ENCODE measurements at places on chromosomes 2 and 18.

DNA sequence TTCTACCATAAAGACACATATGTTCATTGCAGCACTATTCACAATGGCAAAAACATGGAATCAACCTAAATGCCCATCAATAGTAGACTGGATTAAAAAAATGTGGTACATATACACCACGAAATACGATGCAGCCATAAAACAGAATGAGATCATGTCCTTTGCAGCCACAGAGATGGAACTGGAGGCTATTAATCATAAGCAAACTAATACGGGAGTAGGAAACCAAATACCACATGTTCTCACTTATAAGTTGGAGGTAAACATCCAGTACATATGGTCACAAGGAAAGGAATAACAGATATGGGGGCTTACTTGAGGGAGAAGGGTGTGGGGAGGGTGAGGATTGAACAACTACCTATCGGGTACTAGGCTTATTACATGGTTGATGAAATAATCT lies 7.7 kb downstream of the HMSD start:
- no peak for DNase-seq

DNA sequence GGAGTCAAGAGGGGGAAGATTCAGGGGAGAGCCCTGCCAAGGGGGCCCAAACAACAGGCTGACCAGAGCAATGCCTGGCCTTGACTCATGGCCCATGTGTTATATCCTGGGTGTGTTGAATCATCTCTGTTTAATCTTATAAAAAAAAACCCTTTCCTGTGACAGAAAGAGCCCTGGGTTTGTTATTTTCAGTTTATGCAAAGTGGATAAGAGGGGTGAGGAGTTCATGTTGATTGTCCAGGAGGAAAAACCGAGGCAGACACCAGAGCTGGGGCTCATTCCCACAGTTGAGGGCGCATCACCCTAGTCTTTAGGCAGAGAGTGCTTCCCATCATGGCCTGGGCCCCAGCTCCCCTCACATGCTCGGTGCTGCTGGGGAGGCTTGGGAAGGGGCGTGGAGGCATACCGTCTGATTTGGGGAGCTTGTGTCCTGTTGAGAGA lies 30.9 kb upstream of the IL37 start:
- no peak for DNase-seq

DNA sequence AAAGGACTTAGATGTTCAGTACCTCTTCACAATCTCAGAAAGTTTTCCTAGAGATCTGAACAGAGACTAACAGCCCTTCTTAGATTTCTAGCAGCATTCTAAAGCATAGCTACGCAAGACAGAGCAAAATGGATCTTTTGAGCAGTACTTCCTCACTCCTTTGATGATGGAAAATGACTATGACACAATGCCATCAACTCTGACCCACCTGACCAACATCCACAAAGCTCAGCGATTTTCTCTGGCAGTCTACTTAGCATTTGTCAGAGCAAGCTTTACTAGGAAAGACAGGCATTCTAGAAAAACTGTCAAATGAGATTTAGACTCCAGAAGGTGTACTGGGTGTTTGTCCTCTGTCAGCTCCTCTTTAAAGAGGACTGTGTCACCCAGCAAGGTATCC lies 180.9 kb upstream of the ACVR2A start:
- no peak for DNase-seq

DNA sequence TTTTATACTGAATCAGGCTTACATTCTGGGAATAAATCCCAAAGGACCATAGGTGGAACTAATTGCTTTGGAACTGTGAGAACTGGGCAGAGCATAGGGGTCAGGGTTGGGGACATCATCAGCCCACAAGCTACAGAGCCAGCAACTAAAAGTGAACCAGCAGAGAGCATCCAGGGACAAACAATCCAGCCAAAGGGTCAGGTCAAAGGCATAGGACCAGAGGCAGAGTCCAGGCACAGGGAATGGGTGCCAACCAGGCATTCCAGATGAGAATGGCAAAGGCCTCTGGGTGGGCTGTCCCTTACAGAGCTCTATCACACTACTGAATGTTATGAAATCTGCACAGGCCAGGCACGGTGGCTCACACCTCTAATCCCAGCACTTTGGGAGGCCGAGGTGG lies 12.3 kb upstream of the DNER start:
- DNase-seq, result no peak

DNA sequence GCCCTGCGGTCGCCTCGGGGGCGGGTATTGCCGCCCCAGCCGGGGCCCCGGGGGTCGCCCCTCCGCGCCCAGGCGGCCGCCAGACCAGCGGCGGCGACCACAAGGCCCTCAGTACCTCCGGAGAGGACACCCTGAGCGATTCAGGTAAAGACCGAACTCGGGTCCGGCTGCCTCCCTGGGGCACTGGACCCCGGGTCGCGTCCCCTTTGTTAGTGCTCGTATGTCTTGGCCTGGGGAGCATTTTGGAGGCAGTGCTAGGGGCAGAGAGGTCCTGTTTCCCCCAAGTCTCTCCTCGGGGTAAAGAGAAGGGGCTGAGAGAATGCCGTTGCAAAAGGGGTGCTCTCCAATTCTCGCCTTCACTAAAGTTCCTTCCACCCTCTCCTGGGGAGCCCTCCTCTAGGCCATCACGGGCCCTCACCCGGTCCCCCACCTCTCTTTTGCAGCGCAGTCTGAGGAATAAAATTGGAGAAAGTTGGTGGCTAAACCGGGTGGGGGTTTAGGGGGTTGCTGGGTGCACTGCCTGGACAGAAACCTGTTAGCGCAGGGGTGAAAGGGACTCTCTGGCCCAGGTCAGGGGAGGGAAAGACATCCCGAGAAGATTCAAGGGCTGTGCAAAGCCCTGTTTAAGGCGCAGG lies 2.5 kb downstream of the MYCN start:
- DNase-seq, result no peak

GRCh38 chr2:238688193-238689153 lies 159.4 kb upstream of the TWIST2 start:
- no peak for DNase-seq

- DNase-seq, result no peak
Measured at GRCh38 chr2:153232464-153232863, 246.1 kb downstream of the RPRM start.

DNA sequence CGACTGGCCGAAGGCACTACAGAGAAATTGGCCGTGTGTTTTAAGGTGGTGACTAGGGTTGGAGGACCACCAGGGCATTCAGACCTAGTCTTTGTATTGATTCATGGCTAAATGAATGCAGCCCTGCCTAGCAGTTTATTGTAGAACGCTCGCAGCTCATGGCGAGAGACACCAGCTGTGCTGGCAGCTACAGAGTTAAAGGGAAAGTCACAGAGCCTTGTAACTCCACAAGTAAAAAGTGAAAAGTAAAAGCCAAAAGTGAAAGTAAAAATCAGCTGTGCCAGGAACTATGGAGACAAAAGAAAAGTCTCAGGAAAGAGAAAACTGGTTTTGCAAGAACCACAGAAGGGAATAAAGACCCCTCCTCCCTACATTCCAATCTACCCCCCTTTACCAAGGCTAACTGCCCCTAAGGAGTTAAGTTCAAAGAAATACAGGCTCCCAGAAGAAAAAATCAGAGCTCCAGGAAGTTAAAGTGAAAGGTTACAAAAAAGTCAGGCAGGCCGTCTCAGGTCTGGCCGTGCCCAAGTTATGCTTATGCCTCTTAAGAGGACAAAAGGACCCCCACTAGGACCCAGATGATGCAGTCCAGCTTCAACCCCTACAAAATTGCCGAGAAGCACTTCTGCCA lies 46.4 kb upstream of the SELENOI start:
- DNase-seq, result no peak

GRCh38 chr2:10507106-10507505 lies 59.0 kb upstream of the ODC1 start:
- DNase-seq, result no peak

DNA sequence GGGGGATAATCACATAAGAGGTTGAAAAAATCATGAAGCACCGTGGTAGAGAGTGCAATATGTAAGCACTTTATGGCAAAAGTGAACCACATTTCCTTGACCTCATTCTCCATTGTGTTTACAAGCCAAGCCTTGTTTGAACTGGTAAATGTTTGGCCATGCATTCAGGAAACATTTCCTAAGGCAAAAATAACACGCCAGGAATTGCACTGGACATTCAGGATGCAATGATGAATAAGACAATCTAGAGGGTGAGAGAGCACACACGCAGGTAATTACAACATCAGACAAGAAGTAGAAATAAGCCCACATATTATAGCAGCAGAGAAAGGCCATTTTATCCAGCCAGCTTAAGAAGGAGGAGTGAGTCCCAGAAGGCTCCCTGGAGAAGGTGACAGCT lies 218.0 kb upstream of the OSR1 start:
- no peak for DNase-seq

- DNase-seq, result no peak
Measured at GRCh38 chr2:134685967-134686366, 32.8 kb downstream of the TMEM163 start.

- no peak for DNase-seq
Measured at GRCh38 chr2:43341959-43342757, 115.8 kb upstream of the ZFP36L2 start.

GRCh38 chr2:233498126-233498525 lies 68.5 kb downstream of the USP40 start:
- no peak for DNase-seq

DNA sequence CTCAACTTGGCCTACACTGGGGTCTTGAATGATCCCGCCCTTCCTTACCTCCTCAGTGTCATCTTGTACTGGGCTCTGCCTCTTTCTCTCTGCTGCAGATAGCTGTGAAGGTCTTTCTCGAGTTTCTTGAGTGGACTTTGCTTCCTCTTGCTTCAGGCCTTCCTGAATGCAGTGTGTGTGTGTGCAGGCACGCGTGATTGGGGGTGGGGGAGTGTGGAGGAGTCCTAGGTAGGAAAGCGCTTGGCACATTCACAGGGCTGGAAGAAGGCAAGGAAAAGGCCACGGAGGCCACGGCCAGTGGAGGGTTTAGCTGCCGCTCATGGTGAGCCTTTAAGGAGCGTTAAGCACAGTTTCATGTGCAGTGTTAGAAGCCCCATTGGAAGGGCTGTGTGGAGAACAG lies 5.5 kb downstream of the RALB start:
- no peak for DNase-seq

DNA sequence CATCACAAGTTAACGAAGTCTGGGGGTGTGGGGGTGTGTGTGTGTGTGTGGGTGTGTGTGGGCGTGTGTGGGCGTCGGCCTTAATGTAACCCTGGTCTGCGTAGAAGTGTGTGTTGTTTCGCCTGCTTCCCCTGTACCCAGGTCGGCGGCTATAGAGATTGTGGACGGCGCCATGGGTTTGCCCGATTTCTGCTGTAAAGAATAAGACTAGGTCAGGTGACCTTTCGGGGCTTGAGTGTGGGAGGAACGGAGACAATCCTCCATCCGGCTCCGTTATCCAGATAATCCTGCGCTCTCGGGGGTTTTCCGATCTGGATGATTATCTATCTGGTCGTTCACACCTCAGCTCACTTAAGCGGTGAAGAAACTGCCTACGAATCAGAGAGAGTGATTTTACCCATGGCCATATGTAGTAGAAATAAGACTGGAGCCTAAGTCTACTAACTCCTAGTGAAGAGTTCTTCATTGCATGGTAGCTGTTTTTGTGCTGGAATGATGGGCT lies 543 bp downstream of the HADHB start:
- DNase-seq, result no peak

DNA sequence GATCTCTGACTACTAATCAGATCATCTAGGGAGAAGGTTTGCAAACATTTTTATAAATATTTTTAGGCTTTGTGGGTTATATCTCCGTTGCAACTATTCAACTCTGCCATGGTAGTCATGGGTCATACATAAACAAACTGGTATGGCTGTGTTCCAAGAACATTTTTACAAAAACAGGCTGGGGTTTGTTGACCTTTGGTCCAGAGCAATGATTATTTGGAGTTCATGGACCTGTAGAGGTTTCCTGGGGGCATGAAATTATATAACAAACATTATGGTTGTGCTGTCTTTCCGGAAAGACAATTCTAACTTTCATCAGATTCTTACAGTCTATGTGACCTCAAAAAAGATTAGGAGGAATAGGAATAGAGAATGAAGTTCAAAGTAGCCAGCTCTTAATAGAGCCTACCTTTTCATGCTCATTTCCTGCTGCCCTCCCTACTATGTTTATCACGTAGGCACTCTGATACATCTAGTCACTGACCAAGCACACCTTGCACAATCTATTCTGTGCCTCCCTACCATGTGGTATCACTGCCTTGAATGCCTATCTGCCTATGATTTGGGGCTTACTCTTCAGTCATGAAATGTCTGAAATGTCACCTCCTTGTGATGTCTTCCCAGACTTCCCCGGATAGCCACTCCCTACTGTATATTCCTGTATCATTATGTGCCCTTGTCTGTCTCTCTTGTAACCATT lies 102.4 kb upstream of the SCN1A start:
- DNase-seq, result no peak

GRCh38 chr2:20217041-20217970 lies 7.6 kb downstream of the SDC1 start:
- DNase-seq, result no peak

- DNase-seq, result peak; percentile 33
Measured at GRCh38 chr2:231932985-231933915, 7.1 kb upstream of the NPPC start.

- DNase-seq, result no peak
Measured at GRCh38 chr2:158953454-158953853, 15.0 kb upstream of the TANC1 start.

DNA sequence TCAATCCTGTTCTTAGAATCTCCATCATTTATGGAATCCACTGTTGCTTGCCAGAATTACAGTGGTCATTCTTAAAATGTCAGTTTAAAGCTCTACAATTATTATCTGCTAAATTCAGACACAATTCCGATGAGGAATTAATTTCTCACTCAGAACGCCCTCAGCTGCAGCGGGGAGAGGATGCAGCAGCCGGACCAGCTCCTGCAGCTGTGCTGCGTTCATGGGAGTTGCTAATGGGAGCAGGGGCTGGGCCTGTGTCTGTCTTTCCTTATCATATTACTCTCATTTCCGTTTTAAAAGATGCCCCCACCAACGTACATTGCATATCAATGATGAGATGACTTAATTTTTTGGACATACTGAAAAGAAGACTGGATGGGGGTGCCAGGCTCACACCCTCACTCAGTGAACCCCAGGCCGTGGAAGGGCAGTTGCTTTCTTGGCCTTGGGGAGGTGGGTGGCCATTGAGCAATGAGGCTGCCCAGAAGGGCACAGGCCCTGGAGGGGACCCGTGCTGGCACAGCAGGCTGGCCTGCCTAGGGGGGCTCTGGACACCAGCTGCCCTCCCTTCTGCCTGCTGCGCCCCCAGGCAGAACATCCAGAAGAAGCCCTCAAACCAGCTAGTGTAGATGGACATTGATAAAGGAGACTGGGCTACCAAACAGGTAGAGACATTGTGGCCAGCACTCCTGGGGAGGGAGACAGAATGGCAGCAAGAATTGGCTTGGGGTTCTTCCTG lies 503.6 kb upstream of the MYT1L start:
- no peak for DNase-seq

- no peak for DNase-seq
Measured at GRCh38 chr18:74567822-74568221, 29.8 kb upstream of the ZNF407 start.
